NCI-H1105 treated with DMSO at 0.1 percent for 48 hours (cell line): ENCODE measurements at places on chromosomes 3 and 15.

- DNase-seq, result no peak
Measured at GRCh38 chr15:32763295-32763694, 45.5 kb downstream of the GREM1 start.

DNA sequence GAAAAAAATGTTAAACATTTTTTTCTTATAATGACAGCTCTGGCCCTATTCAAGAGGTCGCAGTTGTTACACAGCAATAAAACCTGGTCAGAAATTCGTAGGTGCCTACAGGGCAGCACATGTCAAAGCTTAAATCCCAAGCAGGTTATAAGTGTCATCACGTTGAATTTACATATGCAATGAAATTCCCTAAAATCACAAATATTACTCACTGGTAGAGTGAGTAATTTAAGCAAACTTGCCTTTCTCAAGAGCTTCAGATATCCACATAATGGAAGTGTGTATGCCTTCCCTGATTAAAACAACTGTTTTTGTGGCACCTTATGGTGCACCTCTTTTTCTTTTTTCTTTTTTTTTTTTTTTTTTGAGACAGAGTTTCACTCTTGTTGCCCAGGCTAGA, 90.7 kb upstream of the FNDC3B start:
- DNase-seq, result no peak

GRCh38 chr3:12829886-12830784, 11.2 kb downstream of the RPL32 start:
- DNase-seq, result no peak

DNA sequence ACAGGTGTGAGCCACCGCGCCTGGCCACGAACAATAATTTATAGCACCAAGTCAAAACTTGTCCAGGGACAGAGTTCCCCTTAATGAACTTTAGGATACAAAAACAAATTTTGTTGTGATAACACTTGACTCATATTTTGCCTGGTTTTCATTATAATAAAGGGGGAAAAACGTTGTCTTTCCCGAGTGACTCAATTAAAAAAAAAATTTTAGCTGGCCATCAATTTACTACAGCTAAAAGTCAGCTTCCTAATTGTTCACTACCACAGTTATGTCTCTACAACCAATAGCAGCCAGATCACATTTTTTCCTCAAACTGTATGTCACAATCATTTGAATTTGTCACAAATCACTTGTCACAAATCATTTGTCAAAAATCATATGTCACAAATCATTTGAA, 116.0 kb downstream of the P3H2 start:
- no peak for DNase-seq

DNA sequence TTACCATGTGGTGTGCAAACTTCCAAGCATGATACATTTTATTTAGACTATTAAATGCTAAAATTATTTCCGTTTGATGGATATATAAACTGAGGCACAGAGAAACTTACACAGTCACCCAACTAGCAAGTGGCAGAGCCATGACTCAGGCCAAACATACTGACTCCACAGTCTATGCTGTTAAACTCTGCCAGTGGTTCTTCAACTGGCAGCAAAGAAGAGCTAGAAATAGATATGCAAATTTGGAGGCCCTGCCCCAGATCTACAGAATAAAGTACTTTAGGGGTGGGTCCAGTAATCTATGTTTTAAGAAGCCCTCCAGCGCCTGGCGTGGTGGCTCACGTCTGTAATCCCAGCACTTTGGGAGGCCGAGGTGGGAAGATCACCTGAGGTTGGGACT, 400.0 kb downstream of the FOXP1 start:
- no peak for DNase-seq

- no peak for DNase-seq
Measured at GRCh38 chr3:147159141-147159540, 247.2 kb downstream of the ZIC4 start.

DNA sequence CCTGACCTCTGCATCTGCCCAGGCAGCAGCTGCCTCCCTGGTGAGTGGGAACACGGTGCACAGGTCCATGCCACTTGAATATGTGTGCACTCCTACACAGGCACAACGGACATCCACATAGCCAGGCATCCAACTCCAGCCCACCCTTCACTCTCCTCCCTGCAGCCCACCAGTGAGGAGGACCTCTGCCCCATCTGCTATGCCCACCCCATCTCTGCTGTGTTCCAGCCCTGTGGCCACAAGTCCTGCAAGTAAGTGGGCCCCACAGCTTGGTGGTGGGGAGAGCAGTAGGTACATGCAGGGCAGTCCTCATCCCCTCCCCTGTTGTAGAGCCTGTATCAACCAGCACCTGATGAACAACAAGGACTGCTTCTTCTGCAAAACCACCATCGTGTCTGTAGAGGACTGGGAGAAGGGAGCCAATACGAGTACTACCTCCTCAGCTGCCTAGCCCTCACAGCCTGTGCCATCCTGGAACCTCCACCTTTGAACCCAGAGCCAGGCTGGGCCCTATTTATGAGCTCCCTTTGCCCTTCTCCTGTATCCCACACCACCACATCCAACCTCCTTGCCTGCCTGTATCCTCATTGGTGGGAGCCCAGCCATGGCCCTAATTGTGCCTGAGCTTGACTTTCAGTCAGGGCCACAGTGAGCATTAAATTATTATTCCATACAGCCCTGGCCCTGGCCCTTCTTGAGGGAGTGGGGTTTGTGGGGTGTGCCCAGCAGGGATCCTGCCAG, 1.5 kb upstream of the AMIGO3 start:
- DNase-seq, result no peak

DNA sequence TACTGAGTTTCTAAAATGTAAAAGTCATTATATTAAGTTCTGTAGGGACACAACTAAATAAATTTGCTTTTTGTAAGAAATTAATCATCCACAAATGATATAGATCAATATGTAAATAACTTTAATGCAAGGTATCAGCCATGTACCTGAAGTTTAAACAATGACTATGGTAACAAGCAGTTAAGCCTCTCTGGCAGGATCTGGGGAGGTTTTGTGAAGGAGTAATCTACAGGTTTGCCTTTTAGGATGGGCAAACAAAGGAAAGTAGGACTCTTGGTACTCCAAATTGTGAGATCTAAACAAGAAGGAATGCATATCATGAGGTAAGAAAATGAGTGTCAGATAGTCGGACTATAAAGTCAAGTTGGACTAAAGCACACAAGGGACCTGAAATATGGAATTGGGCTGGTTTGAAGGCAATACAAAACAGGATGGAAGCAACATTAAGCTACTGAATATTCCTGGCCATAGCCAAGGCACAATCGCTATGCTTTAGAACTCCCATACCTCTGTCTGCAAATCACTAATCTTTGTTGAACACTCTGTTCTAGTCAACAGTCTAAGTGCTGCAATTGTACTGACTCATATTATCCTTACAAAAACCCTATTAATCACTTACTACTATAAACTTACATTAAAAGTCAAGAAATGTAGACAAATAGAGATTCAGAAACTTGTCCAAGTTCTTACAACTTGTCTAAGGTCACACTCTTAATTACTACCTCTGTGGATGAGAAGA, 412.8 kb downstream of the DIPK2A start:
- DNase-seq, result no peak

DNA sequence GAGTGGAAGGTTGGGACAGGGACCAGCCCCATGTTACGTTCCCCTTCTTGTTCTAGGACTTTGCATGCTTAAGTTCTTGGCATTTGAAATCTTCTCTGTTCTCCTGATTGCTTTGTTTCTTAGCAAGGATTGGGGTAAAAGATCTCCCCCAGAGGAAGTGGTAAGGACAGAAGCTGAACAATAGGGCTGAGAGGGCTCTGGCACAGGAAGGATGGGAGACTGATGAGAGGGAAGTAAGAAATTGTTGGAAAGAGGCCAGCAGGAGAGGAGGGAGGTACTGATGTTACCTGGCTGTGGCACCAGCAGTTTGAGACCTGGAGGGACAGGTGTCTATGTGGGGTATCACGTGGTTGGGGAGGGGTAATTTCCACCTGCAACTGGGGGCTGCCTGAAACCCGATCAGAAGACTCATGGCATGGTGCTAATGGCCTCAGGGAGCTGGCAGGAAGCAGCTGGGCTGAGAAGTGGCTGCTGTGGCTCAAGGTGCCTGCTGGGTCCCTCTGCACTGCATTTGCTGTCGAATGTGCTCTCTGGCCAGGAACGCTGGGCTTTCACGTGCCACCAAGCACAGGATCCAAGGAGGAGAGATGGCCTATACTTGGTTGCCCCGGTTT, 108.4 kb downstream of the LSM3 start:
- DNase-seq, result peak; percentile 83

- no peak for DNase-seq
Measured at GRCh38 chr15:83747050-83747717, 93.3 kb downstream of the ADAMTSL3 start.

GRCh38 chr3:56980798-56981390, 79.6 kb upstream of the SPATA12 start:
- DNase-seq, result no peak

DNA sequence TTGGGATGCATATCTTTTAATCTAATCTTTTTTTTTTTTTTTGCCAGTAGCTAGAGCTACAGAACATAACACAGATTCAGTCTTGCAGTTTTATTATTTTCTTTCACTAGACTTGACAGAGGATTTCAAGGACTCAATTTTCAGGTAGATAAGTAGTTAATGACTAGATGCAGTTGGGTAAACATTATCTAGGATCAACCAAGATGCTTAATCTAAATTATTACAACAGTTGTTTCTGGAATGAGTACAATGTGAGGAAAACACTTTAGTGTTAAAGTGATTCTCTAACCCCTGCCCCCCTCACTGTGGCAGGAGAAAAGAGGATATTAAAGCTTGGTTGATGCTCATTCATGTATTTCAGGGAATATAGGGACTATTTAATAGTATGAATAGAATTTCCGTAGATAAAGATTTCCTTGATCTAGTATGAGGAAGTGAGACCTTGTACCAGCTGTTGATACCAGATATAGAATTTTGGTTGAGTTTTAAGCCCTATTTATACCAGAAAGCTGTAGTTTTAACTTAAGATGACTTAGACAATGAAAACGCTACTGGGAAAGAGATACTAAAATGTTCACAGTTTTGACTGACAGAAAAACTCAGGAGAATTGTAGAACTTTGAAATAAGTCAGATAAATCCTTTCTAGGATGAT, 389.0 kb upstream of the C2CD4B start:
- DNase-seq, result peak; percentile 90

GRCh38 chr3:37991823-37992222, 1.2 kb downstream of the VILL start:
- no peak for DNase-seq

- no peak for DNase-seq
Measured at GRCh38 chr3:121483290-121483689, 62.5 kb downstream of the POLQ start.

- DNase-seq, result no peak
Measured at GRCh38 chr3:11389386-11390268, 117.4 kb downstream of the ATG7 start.

- no peak for DNase-seq
Measured at GRCh38 chr15:83694536-83694935, 40.6 kb downstream of the ADAMTSL3 start.

GRCh38 chr3:114714957-114715460, 421.2 kb downstream of the TIGIT start:
- DNase-seq, result no peak

GRCh38 chr3:114128826-114129225, 50.0 kb downstream of the DRD3 start:
- DNase-seq, result no peak

DNA sequence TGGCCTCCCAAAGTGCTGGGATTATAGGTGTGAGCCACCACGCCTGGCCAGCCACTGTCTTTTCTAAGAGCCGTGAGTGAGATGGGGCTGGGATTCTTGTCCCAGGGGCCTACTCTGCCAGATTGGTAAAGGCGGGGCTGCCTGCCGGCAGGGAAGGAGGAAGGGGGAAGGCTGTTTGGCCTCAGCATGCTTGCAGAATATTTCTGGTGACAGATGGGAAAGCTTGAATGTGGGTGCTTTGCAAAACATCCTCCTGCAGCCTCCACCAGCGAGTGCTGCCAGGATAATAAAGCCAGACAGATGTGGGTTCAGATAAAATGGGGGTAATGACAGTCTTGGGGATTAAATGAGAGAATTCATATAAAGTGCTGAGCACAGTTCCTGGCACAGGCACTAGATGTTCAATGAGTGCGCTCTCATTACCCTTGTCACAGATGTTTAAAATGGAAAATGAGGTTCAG, 19.8 kb upstream of the ACOX2 start:
- DNase-seq, result no peak

GRCh38 chr3:12679468-12679867, 15.6 kb upstream of the RAF1 start:
- no peak for DNase-seq

- DNase-seq, result no peak
Measured at GRCh38 chr15:55179141-55179540, 17.6 kb downstream of the RSL24D1 start.

DNA sequence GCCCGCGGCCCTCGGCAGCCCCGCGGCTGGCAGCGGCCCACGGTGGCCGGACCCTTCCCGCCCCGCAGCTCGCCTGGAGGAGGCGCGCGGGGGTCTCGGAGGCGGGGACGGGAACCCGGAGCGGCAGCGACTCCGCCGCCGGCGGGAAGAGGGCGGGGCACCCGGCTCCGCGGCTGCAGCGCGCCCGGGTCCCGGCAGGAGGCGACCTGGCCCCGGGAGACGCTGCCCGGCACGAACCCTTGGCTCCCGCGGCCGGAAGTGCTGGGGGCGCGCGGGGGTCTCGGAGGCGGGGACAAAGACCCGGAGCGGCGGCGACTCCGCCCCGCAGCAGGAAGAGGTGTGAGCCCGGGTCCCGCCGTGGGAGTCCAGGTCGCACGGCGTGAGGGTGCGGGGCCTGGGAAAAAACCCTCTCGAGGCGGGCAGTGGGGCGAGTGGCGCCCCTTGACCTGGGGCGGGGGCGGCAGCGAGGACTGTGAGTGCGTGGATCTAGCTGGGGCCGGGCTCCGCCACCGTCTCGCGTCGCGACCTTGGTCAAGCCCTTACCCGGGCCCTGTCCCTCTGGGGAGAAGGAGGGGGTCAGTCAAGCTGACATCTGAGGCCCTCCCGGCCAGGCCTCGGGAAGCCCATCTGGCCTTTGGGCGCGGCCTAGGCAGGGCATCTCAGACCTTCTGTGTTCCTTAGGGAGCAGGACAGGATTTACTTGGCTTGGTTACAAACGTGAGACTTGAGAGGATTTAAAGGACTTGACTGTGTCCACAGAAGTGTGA, at the start of gene CIB2:
TSS of gene CIB2 (minus strand) at position 151 of the 767 bp plus-strand sequence. CDS start 230 bp downstream, outside the sequence.
- DNase-seq, result peak; percentile 61

DNA sequence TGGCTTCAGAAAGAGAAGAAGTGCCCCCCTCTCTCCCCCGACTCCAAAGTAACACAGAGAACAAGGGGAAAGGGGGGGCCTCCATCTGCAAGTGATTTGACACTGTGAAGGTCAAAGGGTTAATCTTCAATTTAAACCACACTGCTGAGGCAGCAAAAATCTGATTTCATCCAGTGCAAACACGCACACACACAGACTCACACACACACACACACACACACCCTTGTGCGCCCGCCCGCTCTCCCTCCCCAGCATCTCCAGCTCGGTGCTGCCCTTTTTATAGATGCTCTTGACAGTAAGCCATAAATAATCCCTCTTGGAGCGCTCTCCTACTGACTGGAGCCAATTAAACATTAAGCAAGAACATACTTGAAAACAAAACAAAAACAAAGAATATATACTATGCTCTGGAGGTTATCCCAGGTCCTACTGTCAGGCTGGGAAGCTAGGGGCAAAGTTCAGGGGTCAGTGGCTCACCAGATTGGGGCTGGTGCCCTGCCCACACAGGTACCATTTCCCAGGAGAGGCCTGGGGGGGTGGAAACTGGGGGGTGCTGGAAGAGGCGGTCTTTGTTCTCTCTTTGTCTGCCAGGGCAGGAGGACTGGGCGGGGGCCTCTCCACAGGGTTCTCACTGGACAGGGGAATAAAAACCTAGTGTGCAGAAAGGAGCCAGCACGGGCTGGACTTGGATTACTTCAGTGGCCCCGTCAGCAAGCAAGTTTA, 16.3 kb downstream of the BMF start:
- peak; percentile 87 for DNase-seq

GRCh38 chr3:81485444-81485865, 276.0 kb downstream of the GBE1 start:
- no peak for DNase-seq

GRCh38 chr3:173770796-173771573, 373.4 kb downstream of the NLGN1 start:
- no peak for DNase-seq
